ENCODE measurements at places on chromosomes 1 and 21.

DNA sequence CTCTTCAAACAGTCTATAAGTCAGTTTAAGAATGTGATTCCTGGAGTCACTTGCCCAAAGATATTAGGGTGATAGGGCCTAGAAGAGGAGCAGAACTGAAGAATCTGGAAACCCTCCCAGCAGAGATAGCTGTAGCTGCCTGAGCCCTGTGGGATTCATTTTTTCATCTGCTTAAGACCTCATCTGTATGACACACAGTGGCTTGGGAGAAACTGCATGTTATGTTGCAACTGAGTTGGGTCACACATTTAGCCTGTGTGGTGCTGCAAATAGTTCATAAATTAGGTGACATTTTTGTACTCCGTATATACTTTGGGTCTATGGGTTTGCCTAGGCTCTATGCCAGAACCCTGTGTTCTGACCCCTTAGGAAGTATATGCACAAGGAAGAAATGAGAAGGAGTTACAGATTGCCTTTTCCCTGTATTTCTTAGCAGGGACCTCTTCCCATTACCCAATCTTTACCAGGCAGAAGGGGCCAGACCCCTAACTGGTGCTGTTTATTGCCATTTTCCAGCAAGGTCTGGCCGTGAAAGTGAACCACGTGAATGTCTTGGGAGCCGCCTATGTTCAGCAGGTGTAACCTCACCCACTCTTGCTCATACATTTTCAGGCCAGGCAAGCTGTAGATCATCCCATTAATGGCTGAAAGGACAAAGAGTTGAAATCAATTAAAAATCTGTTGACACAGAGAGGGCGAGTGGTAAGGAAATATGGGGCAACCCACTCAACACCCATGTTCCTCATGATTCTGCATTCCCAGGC lies 41.9 kb upstream of the SLC19A2 start:
- no peak for DNase-seq

DNA sequence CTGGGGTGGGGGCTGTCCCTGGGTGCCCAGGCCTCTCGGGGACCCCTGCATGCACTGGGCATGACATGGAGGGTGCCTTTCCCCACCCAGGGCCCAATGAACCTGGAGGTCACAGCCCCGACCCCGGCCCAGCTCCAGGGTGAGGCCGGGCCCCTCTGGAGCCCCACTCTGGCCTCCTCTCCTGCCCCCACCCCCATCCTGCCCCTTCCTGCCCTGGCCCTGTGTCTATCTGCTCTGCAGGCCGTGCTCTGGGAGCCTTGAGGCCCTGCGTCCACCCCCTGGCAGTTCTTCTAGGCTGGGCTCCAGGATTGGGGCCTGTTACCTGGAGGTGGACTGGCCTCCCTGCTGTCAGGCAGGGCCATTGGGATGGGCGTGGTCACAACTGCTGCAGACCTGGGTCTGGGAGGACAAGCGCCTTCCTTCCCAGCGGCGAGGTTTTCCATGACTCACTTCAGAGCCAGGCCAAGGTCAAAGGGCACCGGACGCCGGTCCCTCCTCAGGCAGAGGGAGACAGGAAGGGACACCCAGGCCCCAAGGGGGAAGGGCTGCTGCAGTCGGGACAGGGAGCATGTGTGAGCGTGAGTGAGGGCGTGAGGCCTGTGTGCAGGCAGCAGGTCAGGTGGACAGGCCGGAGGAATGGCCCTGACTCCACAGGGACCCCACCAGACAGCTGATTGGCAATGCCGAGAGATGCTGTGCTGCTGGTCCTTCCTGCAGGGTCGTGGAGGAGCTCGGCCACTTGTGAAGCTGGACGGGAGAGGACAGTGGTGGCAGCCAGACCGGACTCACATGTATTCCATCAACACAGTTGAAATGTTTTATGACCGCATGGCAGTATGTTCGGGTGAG lies 31.1 kb upstream of the POFUT2 start:
- DNase-seq, result peak; percentile 50

DNA sequence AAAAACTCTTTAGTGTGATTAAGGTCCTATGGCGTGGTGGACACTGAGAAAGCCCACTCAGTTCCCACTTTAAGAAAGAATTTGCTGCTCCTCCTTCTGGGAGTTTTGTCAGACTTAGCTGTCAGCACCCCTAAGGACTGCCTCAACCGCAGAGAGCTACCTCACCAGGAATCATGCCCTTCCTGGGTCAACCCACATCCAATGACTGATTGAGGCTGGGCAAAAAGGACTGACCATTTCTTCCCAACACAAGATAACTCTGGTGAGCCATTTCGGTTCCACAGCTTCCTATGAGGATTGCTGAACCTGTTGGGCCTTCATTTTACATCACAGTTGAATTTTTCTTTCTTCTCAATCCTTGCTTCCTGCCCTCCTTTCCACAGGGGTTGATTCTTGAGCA lies 197.9 kb downstream of the NCAM2 start:
- no peak for DNase-seq

DNA sequence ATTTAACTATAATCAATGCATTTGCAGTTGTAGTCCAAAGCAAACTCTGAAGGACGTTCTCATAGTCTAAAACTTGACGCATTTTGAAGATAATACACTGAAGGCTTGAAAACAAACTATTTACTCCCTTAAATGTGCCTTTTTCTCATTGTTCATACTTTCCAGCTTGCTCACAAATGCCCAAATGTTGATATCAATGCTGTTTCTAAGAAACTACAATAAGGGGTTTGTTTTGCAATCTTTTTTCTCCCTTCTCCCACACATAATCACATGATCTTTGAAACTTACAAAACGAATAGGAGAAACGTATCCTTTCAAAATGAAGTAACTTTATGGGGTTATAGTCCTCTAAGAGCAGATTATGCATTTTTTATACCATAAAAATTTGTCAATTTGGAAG lies 508.7 kb downstream of the DPYD start:
- DNase-seq, result no peak

DNA sequence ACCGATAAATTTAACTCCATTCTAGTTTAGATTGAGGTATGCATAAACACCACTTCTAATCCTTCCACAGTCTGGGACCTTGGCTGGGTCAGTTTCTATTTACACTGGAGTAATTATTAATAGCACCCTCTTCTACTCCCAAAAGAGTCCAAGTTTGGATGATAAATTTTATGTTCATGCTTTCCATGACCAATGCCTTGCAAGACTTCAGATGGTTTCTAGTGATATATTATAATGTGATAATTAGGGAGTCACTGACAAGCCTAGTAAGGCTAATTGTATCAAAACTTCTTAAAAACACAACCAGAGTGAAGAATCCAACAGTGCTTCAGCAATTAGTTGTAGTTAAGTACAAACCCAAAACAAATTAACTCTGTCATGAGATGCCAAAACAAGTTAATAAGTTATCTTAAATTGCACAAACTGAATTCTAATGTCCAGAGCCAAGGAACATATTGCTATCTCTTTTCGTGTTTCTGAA lies 489.6 kb downstream of the TTLL7 start:
- DNase-seq, result no peak

GRCh38 chr1:34426325-34426896 lies 249.7 kb downstream of the C1orf94 start:
- no peak for DNase-seq

DNA sequence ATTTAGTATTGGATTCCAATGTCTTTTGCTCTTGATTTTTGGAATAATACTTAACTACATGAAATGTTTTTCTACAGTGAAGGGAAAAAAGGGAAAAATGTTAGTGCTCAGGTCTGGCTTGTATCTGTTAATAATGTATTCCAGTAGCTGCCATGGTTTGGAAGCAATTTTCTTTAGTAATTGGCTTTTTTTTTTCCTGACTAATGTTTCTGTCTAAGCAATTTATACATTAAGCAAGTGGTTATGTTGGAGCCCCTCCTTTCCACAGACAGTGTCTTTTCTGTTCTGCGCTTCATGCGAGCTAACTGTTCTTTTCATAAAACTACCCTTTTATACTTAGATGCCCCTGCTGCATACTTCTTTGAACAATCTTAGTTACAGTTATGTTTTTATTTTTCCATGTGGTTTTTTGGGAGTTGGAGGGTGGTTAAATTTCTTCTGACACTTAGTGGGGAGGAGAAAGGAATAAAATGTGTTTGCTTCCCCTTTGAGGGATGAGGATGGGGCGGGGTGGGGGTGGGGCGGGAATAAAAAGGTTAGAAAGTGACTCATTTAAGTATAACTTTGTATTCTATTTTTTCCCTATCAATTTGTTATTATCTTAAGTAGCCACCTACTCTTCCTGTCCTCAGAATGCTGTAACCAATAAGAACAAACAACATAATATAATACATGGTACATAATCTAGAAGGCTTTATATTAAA lies 83.1 kb downstream of the CLIC4 start:
- no peak for DNase-seq

DNA sequence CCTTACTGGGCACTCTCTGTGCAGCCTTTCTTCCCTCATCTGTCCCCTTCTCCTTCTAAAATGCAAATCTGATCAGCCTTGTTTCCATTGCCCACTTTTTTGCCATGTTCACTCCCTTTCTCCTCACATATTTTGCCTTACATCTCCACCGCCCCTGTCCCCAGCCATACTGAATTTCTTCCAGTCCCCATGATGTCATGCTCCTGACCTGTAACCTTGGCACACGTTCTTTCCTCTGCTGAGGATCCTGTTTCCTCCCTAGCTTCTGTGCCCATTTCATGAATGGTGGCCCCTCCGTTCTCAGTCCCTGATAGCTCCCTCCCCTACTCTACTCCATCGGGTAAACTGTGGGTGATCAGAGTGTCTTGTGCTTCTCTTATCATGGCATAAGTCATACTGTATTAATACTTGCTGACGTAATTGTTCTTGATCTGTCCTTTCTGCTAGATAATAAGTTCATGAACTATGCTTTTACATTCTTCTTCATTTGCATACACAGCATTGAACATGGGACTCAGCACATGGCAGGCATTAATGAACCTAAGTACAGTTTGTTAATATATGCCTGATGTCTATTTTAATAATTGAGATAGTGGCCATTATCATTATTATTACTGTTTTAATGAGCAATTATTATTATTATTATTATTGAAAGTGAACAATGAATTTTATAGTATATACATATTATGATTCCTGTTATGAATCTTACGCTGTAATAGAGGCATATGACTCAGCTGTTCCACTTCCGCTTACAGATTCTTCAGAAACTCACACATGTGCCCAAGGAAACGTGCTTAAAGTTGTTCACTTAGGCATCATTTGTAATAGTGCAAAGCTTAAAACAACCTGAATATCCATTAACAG lies 28.5 kb downstream of the MAP3K21 start:
- DNase-seq, result no peak

DNA sequence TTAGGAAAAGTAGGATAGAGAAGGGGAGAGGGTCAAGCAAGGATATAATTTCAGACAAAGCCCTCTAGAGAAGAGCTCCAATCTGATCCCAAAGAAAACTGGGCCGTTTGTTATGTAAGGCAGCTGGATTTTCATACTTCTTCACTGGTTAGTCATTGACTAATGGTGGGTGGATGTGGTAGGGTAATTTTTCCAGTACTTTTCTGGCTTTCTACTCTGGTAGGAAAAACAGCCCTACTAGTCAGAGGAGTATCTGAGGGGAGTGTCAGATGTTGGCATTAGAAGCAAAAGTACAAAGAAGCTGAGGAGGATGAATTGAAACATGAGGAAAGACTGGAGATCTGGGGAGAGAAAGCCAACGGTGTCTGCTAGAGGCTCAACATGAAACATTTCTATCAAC lies 145.3 kb downstream of the TNFSF18 start:
- DNase-seq, result no peak

DNA sequence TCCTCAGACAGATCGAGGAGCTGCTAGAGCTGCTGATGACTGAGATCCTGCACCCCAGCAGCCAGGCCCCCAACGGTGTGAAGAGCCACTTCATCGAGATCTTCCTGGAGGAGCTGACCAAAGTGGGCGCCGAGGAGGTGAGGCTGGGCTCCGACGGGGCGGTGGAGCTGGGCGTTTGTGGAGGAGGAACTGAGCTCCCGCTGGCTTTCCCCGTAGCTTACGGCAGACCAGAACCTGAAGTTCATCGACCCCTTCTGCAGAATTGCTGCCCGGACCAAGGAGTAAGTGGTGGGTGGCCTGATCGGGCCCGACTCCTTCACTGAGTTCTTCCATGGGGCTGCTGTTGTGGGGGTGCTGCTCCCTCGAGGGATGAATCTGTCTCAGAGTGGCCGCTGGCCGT lies 8.0 kb downstream of the RRP1 start:
- no peak for DNase-seq

- no peak for DNase-seq
Observed at GRCh38 chr1:157198619-157199420, 60.6 kb upstream of the ETV3 start.

DNA sequence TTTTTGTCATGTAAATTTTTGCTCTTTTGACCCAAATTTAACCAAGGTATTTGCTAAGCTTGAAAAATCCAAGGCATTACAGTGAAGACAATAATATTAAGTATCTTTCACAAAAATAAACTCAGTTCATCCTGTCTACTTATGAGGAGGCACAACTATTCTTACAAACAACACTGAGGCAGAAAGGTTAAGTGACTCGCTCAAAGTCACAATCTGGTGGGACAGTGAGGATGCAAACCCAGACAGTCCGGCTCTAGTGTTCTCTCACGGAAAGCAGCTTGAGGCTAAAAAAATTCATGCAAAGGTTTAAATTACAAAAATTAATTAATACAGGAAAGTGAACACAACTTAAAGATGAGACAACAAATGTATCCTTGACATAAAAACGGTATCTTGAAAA lies 125.3 kb downstream of the SIPA1L2 start:
- DNase-seq, result no peak

DNA sequence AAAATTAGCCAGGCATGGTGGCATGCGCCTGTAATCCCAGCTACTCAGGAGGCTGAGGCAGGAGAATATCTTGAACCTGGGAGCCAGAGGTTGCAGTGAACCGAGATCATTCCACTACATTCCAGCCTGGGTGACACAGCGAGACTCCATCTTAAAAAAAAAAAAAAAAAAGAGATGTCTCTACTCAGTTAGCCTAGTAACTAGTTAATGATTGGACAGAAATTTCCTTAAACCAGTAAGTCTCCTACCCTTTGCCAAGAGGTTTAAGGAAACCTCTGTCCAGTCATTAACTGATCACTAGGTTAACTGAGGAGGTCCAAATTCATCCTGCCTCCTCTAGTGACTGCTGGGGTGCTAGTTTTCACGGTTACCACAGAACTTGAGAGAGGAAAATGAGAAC lies 143.9 kb upstream of the UBE2U start:
- no peak for DNase-seq

DNA sequence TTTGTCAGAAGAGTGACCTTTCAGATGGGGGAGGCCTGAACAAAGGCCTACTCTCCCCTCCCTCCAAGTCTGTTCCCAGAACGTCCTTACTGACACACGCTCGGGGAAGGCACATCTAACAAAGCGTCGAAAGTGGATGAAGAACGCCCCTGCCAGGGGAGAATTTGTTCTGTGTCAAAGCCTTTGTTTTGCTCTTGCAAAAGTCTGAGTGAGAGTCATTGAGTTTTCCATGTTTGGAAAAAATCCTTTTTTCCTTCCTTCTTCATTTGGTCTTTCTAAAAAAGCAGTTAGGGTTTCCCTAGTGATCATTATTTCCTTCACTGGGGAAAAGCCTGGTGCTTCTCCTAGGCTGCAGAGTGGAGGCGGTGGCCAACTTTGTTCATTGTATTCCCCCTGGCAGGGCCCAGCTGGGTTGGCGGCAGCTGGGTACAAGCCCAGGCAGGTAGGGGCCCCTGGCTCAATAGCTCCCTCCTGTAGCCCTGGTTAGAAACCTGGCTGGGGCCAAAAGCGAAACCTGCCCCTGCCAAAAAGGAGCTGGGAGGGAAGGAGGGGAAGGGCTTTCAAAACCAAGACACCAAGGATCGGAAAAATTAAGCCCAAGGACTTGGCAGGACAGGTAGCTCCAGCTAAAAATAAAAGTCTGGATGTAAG lies 81.1 kb downstream of the ITPKB start:
- no peak for DNase-seq

GRCh38 chr1:244460197-244460596 lies 876 bp upstream of the CATSPERE start:
- DNase-seq, result no peak
